ENCODE measurements at places on chromosomes 7 and 10.

DNA sequence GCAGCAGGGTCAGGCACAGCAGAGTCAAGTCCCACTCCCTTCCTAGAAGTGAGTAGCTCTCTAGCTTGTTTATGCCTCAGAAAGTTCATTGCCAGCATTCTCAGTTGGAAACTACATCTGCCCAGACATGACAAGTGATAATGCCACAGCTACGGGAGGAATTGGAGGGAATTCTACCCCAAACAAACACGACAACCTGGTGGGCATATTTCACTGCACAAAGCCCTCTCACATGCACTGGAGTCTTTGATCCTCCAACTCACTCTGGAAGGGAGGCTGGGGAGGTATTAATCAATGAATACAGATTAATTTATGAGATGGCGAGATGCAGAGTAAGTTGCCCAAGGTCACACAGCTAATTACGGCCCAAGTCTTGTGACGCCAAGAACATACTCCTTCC is 126.0 kb upstream of the MGMT start:
- no peak for DNase-seq

DNA sequence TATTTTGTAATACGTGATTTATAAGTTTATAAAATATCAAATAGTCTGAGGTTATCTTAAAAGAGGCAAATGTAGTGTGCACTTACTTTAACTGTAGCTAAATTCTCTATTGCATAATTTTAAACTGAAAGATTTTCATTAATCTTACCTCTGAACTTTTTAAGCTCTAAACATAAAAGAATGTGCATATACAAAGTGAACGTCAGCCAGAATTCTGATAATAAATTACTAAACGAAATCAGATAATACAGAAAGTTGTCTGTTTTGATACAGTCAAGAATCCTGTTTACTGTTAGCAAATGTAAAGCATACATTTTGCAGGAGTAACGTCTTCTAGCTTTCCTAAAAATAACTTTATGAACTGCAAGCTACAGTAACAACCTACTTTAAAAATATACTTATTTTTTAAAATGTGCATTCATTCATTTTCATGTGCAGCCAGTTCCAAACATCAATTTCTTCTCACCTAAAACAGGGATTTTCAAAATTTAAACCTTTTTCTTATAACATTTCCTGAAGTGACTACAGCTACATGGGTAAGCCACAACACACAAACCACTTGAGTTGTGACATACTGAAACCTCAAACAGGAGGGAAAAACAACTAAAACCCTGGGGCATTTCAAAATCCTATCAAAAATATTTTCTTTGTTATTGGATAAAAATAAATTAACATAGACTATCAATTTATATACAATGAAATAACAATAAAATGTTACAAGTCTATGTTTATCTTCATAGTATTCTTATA is 92.7 kb downstream of the RNLS start:
- DNase-seq: no peak

GRCh38 chr7:1049801-1050200 is 5.5 kb downstream of the GPR146 start:
- DNase-seq: no peak

DNA sequence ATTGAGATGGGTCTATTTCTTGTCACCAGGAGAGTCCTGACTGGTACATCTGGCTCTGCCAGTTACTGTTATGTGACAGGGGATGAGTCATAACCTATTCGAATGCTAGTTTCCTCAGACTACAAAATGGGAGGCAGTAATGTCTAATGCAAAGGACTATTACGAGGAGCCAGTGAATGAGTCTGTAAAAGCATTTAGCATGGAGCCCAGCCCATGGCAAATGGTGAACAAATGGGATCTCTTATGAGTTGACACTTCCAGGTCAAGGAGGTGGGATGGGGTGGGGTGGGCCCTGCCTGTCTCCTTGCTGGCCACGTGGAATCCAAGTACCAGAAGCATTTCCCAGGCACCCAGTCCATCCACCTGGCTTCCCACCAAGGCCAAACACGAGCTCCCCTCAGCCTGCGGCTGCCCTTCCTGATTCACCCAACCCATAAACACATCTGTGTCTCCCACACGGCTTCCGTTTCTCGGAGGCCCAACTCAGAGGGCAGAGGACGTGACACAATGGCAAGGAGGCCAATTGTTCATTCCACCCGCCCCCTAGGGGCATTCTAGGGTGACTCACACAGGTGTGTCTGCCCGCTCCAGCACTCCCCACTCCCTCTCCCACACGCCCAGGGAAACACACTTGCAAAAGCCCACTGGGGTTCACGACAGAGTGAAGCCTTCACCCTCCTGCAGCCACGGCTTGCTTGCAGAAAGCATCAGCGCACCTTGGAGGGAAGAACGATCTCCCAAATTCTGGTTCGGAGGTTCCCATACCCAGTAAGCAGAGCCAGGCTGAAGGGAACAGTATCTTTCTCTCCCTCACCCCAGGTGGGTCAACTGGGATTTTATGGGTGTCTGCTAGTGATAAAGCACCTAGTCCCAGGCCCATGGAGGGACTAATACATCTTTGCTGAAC is 109.8 kb downstream of the SH3PXD2A start:
- no peak for DNase-seq

GRCh38 chr10:35172574-35172973 is 45.9 kb downstream of the CREM start:
- DNase-seq: no peak

DNA sequence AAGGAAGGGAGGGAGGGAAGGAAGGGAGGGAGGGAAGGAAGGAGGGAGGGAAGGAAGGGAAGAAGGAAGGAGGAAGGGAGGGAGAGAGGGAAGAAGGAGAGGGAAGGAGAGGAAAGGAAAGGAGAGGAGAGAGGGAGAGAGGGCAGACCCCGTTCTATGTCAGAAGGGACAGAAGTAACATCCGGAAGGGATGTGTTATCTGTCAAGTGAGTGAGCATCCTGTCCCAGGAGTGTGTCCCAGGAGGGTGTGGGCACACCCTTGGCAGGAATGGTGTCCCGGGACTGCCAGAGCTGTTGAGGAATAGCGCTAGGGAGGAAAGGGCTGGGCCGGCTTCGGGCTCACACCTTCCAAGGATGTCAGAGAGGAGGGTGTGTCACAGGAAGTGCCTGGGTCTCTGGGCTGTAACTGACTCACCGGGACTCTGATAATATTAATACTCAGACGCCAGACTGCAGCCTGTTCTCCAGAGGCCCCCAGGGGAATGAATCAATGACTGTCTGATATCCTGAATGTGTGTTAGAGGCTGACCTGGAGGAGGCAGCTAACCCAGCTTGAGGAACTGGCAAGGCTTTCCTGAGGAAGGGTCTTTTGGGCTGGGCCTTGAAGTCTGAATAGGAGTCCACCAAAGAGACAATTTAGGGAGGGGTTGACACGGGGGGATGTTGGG is 125.6 kb upstream of the TNRC18 start:
- no peak for DNase-seq

- no peak for DNase-seq
Measured at GRCh38 chr7:107025449-107026103, 18.9 kb upstream of the PRKAR2B start.

- no peak for DNase-seq
Measured at GRCh38 chr7:47100148-47100816, 481.6 kb downstream of the TNS3 start.

DNA sequence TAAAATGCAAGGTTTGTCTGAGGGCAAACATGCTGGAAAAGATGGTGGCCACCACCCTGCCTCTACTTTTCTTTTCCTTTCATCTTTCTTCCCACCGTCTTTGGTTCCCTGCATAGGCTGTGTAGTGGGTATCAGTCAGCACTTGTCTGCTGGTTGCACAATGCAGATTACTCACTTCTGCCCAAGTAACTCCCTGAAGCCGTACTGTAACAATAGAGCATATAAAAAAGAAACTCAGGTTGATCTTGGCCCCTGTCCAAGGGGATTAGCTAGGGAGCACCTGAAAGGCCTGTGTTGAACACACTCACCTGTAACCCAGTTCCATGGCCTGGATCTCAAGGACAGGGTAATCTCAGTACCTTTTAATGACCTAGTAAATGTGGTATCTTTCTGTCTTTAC is 533.0 kb upstream of the GALNT17 start:
- DNase-seq: no peak

DNA sequence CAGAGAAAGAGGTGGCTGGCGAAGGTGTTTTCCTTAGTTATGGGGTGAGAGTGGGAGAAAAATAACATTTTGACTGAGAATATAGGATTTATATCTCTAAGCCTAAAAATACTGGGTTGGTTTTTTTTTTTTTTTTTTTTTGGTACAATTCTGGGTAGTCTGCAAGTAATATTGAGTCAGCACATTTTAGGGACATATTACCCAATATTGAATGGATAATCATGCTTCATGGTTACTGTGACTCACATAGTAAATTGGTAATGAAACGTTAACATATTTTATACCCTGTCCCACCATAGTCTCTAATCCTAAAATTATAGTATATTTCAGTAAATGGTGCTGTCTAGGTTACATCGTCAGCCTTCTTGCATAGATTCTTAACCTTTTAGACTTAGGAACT is 91.4 kb downstream of the TPST1 start:
- DNase-seq: no peak

DNA sequence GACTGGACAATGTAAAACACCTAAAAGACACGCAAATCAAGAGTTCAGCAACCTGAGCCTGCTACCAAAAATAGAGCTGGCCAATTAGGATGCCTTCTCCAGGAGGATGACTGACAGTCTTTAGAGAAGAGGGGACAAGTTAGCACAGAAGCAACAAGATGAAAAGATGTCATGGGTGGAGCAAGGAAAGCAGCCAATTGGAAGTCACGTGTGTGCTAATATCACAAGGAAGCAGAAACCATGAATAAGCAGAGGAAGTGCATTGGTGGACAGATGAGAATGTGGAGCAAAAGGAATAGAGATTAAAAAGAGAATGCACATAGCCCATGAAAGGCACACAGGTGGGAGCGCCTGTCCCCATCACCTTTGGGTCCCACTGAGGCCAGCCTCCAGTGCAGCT is 148.1 kb downstream of the SLC25A13 start:
- no peak for DNase-seq

DNA sequence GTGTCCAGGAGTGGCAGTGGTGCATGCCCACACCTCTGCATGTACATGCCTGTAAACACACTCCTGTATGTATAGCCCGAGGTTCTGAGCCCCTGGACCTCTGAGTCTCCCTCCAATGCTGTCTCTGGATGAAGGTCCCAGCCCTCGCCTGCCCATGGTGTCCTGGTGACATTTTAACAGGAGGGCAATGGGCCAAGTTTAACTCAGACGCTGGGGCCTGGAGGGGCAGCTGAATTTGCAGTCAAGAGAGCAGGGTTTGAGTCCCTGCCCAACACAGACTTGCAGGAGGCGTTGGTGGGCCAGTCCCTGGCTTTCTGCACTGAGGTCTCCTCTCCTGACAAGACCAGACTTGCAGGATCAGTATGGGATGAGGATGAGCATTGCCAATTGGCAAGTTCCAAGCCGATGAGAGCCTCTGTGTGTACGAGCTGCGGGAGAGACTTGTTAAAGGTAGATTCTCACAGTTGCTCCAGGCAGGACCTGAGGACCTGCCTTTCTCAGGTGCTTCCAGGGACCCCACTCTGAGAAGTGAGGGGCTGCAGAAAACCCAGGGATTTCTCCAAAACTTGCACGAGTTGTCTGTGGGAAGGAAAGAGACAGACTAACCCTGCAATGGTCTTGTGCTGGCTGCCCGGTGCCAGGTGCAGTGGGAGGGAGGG is 141.9 kb downstream of the ELFN1 start:
- DNase-seq: no peak

DNA sequence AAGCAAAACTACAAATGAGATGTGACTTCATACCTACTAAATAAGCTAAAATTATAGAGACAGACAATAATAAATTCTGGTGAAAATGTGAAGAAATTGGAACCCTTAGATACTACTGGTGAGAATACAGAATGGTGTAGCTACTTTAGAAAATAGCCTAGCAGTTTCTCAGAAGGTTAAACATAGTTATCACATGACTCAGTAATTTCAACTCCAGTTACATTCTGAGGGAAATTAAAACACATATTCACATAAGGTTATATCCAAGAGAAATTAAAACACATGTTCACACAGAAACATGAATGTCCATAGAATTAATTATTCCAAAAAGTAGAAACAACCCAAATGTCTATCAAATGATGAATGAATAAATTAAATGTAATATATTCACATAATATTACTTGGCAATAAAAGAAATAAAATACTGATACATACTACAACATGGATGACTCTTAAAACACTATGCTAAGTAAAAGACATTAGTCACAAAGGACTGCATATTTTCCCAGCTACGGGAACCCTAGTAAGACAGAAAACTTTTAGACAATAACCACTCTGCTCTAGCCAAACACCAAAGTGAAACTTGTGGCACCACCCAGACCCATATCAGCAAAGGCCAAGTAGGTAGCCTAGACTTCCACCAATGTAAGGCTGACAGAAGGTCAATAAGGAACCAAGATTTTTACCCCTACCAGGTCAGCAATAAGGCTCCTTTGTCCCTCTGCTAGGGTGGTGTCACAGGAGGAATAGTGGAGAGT is 25.1 kb downstream of the SLC25A40 start:
- no peak for DNase-seq

- no peak for DNase-seq
Measured at GRCh38 chr7:1058821-1059199, 14.5 kb downstream of the GPR146 start.

- no peak for DNase-seq
Measured at GRCh38 chr7:147029953-147030352, 913.4 kb downstream of the CNTNAP2 start.

- DNase-seq: no peak
Measured at GRCh38 chr10:61188691-61189090, 244.7 kb upstream of the RHOBTB1 start.

- no peak for DNase-seq
Measured at GRCh38 chr10:15738270-15738925, 18.7 kb upstream of the ITGA8 start.

- DNase-seq: no peak
Measured at GRCh38 chr10:20013991-20014750, 197.9 kb downstream of the PLXDC2 start.

GRCh38 chr10:90917968-90918318 is 2.9 kb downstream of the ANKRD1 start:
- DNase-seq: no peak

DNA sequence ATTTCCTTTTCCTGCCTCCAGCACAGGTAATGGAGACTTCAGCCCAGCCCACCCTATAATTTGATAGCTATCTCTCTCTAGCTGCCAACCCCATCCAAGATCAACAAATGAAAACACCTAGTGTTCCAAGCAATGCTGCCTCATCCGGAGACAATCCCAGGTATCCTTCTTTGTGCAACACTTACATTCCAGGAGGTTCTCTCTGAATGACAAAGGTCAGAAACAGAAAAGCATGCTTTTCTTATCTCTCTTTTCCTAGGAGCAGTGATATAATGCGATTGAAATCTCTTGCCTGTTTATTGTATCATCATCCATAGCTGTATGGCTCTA is 699.3 kb downstream of the INHBA start:
- DNase-seq: no peak

GRCh38 chr7:26329520-26330255 is 38.0 kb downstream of the SNX10 start:
- DNase-seq: no peak

Data from caudate nucleus (tissue), 63 donors.